ENCODE measurements at places on chromosomes 7 and 10.

DNA sequence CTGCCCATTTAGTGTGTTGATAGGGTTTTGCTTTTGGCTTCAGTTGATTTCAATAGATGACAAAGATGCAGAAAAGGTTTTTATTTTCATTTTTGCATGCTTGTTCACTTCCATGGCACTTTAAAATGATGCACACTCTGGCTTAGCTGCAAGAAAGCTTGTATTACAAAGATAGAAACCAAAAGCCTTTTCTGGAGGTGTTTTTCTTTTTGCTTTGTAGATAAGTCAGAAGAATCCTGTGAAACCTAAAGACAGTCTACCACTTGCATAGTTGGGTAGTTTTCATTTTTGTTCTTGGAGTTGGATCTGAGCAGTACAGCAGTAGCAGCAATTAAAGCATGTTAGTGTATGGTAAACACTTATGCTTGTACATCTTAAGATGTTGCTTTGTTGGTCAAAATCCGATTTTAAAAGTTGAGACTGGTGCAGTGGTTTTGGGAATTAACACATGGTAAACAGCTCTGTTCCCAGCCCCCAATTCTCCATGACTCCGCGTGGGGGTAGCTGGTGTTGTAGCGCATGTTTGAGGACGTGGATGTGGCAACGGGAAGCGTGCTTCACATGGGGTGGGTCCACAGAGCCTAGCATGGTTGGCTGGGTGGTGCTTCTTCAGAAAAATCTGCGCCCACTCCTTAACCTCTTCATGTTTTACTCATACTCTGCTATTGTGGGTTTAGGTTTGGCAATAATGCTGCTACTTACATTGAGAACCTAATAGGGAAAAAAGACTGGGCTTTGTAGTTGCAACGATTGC lies 19.8 kb downstream of the CCNY start:
- DNase-seq = no peak

DNA sequence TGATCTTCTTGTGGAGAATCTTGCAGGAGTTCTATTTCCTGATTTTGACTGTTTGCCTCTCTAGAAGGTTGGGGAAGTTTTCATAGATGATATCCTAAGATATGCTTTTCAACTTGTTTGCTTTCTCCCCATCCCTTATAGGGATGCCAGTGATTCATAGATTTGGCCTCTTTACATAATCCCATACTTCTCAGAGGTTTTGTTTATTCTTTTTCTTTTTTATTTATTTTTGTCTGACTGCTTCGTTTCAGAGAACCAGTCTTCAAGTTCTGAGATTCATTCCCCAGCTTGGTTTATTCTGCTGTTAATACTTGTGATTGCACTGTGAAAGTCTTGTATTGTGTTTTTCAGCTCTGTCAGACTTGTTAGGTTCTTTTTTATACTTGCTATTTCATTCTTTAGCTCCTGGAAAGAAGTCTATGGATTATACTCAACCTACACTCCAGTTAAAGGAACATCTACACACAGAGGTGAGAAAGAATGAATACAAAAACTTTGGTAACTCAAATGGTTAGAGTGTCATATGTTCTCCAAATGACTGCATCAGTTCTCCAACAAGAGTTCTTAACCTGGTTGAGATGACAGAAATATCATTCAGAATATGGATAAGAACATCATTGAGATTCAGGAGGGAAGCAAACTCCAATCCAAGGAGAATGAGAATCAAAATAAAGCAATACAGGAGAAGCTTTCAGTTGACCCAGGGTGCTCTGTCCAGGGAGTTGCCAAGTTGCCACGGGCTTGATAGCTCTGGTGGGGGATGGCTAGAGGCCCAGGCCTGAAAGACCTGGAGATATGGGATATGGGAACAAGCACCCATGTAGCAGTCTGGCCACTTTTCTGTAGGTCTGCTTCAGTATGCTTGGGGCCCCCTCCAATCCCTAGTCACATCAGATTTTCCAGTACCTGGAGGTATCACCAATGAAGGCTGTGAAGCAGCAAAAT lies 150.3 kb downstream of the AHR start:
- no peak for DNase-seq

- DNase-seq = no peak
Measured at GRCh38 chr10:31939797-31940708, 11.4 kb upstream of the ARHGAP12 start.

- no peak for DNase-seq
Measured at GRCh38 chr10:86556933-86557649, 35.5 kb upstream of the WAPL start.

DNA sequence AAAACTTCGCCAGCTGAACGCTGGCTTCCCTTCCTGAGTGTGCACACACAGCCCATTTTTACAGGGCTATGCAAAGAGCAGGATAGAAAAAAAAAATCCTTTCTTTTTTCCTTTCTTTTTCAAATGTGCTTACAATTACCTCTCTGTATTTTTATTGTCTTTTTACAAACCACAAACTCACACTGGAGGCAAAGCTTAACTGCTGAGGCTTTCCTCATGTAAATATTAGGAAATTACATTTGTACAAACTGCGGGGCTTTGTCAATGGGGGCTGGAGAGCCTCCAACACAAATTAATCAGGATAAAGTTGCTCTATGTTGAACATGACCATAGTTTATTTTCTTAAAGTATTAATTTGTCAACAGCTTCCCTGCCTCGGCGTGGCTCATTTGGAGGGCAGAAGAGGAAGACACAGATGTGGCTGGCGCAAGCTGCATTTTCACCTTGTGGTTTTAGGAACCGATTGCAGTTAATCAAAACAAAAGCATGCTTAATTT lies 411.7 kb upstream of the MKI67 start:
- no peak for DNase-seq

DNA sequence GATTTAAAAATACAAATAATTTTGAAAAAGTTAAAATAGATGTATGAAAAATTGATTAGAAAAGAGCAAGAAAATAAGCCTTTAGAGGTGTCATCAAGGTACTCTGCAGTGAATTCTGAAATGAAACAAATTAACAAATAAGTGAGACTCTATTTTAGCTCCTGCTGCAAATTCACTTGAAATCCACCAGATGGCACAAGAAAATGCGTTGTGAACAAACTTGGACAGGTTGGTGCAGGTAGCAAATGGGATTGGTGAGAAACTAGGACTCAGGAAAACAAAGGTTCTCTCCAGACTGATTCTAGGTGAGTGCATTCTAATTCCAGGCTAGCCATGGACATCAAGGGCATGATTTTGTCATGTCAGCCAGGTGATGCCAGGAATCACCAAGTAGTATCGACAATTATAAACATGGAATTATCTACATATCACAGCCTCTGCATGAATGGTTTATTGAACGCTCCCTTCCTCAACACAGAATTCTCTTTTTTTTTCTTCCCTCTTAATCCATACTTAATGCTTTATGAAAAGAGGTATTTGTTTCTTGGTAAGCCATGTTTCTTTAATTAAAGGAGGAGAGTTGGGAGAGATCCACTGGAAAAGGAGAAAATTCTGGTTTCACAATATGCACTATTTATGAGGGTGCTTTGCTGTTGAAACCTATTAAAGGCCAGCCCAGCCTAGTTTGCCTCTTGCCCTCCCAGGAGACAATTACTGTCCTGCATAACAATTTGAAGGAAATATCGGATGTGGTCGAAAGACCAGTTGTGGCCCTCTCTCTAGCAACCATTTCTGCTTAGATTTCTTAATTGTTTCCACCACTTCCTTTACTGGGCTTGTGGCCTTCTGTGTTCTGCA lies 118.1 kb downstream of the ZNF365 start:
- DNase-seq = no peak

- DNase-seq = no peak
Measured at GRCh38 chr10:75682649-75683557, 251.5 kb downstream of the LRMDA start.

GRCh38 chr7:93574646-93575554 lies at the start of gene CALCR:
TSS of gene CALCR (minus strand) at chr7:93574724. CDS start at chr7:93486981, 87,743 bp downstream.
- no peak for DNase-seq

DNA sequence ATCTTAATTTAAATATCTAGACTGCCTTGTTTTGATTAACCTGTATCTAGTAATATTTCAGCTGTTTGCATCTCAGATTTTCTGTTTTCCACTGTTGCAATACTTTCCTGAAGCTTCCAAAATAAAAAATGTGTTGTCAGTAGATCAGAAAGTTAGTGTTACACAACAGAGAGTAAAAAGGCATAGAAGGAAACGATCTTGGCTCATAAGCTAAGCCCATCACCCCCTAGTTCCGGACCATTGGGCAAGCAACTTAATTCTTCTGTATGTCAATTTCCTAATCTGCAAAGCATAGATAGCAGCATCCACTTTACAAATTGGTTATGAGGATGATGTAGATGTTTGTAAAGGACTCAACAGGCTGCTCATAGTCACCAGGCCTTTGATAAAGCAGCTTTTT lies 4.4 kb downstream of the PON3 start:
- no peak for DNase-seq

DNA sequence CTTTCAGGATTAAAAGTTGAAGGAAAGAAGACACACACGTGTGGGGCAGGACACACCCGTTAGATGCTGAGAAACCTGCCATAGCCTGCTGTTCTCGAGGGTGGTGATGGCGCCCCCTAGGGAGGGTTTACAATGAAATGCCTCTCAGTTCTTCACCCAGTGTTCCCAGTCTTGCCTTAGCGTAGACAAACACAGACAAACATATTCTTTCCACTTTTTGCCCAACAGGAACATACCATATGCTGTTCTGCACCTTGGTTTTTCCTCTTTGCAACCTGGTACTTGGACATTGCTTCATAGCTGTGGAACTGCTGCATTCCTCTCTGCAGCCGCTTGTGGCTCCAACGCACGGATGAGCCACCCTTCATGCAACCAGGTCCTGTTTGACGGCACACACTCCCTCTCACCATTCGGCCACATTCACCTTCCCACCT lies 23.3 kb upstream of the HSPA12A start:
- DNase-seq = peak; percentile 73

DNA sequence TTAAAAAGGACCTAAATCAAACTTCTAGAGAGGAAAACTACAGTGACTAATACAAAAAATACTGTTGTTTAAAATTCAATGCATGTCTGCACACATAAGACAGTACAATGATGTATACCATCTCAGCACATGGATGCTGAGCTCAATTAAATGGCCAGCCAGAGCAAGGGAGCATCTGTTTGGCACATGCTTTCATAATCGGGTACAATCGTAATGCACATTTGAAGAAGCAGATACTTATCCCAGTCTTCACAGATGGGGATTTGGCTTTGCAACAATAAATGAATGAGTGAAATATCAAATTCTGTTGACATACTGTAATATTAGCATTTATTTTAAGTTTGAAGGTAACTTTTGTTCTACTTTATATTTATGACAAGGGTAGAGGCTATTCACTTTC lies 187.8 kb downstream of the CRPPA start:
- no peak for DNase-seq

GRCh38 chr7:3974329-3974728 lies 673.3 kb downstream of the SDK1 start:
- no peak for DNase-seq

- no peak for DNase-seq
Measured at GRCh38 chr7:84193747-84194146, 842 bp downstream of the SEMA3A start.

DNA sequence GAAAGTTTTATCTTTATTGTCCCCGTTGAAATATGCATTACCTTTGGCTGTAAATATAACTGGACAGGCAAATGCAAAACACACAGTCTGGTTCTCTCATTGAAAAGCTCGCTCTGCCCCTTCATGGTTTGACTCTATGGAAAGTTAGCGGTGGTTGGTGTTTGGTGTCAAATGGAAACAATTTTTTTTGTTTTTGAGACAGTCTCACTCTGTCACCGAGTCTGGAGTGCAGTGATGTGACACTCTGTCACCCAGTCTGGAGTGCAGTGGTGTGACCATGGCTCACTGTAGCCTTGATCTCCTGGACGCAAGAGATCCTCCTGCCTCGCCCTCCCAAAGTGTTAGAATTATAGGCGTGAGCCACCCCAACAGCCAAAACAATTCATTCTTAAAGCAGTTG lies 149.7 kb downstream of the LRRC4 start:
- DNase-seq = no peak

DNA sequence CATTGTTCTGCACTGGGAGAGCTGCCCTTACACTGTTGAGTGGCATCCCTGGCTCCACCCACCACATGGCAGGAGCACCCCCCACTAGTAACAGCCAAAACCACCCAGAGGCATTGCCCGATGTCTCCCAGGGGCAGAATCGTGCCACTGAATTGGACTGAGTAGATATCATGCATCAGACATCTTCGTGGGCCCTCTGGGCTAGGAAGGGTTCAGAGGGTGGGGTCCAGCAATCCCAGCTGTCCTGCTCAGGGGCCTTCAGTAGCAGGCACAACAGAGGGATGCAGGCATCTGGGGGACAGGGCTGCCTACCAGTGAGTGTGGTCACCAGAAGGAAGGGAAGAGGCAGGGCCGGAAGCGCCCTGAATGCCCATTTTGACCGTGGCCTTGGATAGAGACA lies 119.7 kb upstream of the PPP2R2D start:
- DNase-seq = no peak

GRCh38 chr10:69558559-69558958 lies 14.7 kb downstream of the NEUROG3 start:
- no peak for DNase-seq

DNA sequence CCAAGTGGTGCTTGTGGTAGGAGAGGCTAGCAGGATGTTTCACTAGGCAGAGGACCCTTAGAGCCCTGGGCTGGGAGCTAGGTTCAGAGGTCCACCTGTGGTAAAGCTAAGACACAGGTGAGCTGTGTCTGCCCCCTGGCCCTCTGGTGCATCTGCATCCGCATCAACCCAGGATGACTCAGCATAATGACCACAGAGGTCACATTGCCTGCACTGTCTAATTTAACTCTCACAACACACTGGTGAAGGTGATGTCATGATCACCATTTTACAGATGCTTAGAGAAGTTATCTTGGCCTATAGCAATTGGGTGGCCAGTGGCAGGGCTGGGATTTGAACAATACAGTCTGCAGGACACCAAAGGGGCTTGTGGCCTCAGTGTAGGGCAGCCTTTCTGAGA lies 33.1 kb downstream of the HABP2 start:
- no peak for DNase-seq
